C1 segment of cervical spinal cord (tissue), 14 donors: ENCODE measurements at places on chromosomes 12 and 14.

- DNase-seq = no peak
Measured at GRCh38 chr12:81369175-81369574, 291.3 kb downstream of the ACSS3 start.

DNA sequence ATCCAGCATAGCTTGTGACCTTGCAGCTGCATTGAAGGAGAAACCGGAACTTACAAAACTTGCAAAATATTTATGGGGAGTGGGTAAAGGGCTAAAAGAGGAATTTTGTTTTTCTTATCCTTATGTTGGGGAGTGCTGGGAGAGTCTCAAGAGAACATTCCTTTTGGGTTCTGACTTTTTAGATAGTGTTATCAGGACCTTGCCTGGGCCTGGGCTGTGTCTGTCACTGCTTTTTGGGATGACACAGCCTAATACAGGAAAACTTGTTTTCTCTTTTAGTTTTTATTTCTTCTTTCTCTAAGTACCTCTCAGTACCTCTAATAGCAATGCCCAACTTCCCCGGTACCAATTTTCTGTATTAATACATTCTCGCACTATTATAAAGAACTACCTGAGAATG lies 850.6 kb downstream of the RPS29 start:
- DNase-seq = no peak

DNA sequence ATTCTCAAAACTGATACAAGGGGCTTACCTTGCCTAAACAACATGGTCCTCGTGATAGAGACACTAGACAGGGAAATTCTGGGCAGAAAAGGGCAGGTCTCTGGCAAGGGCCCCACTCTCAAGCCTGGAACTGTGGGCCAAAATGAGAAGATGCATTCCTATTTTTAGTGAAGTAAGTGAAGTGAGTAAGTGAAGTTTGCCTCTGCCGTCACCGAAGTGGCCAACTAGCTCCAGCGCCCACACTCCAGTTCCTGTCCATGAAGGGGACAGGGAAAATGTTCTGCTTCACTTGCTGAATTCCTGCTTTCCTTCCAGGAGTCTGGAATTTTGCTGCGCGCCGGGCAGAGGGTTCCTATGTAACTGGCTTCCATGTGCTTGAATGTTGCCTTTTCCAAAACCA lies 1035.6 kb upstream of the TMEM132C start:
- DNase-seq = no peak

DNA sequence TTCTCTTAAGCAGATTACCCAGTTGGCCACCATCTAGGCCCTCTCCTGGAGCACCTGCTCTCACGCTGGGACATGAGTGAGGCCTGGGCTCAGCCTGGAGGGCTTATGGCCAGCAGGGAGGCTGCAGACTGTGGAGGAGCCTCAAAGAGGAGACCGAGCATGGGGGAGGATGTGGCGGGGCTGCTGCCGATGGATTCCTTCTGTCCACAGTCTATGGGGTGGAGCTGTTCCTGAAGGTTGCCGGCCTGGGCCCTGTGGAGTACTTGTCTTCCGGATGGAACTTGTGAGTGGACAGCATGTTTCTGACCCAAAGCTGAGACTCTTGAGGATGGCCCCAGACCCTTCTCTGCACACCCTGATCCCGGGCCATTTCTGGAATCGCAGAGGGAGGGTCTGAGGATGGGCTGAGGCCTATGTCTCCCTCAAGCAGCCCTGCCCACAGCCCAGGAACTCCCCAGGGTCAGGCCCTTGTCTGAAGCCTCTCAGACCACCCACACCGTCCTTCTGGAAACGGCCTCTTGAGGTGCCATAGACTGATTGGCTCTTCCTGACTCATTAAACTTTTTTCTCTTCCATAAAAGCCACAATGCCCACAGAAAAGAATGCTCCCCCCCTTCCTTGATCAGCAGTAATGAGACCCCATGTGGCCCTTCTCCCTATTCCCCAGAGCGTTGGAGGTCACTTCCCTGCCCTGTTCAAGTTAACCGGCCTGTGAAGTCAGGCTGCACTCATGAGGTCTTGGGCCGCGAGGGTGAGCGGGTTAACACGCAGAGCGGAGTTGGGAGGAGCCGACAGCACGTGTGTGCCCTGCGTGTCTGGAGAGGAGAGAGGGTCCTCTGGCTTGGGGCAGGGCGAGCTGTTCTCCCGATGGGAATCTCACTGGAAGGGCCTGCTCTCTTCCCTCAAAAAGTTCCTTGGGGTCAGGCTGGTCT lies 49.0 kb downstream of the SLC8B1 start:
- no peak for DNase-seq

DNA sequence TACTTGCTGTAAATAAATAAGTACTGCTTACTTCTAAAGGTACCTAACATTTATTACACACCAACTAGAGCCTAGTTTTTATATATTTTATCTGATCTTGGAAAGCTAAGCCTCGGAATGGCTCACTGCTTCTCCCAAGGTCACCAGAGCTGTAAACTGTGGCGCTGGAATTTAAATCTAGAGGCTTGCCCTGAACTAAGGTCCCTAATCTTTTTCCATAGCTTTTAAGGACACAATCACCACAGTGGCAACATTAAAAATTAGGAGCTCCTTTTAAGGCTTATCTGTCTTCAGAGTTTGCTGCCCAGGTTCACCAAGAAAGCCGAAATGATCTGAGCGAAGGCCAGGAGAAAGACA lies 670 bp downstream of the CCNB1IP1 start:
- no peak for DNase-seq

DNA sequence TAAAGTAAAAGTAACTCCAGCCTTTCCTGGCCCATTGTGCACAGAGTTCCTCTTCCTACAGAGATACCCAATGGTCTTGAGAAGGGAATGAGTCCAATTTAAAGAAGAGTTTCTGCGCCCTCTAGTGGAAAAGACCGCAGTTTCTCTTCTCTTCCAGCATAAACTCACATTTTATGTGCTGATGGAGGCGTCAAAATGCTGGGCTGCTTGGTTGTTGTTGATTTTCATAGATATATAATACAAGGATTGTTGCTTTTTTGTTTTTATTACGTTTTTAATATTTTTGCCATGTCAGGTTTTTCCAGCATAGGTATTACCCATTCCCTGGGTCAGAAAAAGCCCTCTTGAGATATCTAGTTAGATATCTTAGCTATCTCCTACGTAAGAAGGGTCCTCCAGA lies 356.9 kb upstream of the STXBP6 start:
- no peak for DNase-seq
